ENCODE measurements at places on chromosomes 6 and 20.

DNA sequence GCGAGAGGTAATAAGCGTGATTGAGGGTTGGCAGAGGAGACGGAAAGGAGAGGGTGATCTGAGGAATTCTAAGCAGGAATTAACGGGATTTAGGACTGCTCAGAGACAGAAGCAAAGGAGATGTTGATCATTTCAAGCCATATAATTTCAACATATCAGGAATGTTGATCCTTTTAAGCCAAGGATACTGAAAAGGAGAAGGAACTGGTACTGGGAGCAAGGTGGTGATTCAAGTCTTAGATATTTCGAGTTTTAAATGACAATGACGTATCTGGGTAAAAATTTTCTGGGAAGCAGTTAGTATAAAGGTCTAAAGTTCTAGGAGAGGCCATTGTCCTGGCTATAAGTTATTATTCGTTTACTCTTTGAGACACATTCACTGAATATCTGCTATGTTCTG lies 91.3 kb upstream of the OGFRL1 start:
- DNase-seq, result no peak

GRCh38 chr6:31285486-31285885 lies 13.6 kb upstream of the HLA-C start:
- no peak for DNase-seq

GRCh38 chr20:43752561-43753301 lies 25.9 kb upstream of the GTSF1L start:
- DNase-seq, result no peak

GRCh38 chr20:8394308-8394945 lies 262.4 kb downstream of the PLCB1 start:
- no peak for DNase-seq

DNA sequence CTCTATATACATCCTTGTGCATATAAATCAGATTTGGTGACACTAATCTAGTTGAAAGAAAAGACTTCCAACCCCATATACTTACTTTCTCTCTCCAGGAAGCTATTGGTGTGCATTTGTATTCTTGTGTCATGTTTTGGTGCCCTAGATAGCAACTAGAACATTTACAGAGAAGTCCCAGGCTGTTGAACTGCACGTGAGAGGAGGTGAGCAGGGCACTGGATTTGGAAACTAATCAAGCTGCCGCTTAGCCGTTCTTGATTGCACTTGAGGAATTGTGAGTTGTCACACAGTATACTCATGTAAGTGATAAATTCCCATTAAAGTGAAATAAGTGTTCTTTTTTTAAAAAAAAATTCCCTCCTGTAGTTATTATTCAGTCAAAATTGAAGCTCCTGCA lies 7.6 kb downstream of the WRNIP1 start:
- no peak for DNase-seq

GRCh38 chr20:40782043-40782368 lies 93.0 kb upstream of the MAFB start:
- no peak for DNase-seq

- DNase-seq, result no peak
Observed at GRCh38 chr6:116497113-116497676, 14.2 kb upstream of the CALHM5 start.

GRCh38 chr20:53517146-53517545 lies 76.5 kb downstream of the ZNF217 start:
- DNase-seq, result no peak

- DNase-seq, result no peak
Observed at GRCh38 chr6:151307501-151307900, 67.7 kb downstream of the AKAP12 start.

GRCh38 chr6:79064635-79065034 lies 13.4 kb downstream of the PHIP start:
- DNase-seq, result no peak

- no peak for DNase-seq
Observed at GRCh38 chr6:146361128-146361924, 182.3 kb upstream of the RAB32 start.

- DNase-seq, result no peak
Observed at GRCh38 chr6:74289884-74290283, 593.9 kb downstream of the CD109 start.

DNA sequence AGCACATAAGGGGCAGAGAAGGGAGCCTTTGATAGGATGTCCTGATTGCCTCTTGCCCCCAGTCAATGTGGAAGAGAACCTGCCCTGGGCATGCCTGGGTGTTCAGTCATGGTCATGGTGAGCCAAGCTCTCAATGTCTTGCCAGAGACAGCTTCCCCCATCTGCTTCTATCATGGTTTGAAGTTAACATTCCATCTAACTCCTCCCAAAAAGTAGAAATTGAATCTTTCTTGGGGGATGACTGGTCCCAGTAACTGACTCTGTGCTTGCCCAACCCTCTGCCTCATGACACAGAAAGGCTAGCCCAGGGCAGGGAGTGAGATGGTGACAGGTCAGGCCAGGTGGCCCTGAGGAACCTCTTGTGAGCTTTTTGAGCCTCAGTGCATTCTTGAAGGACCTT lies 60.1 kb downstream of the ADTRP start:
- no peak for DNase-seq

DNA sequence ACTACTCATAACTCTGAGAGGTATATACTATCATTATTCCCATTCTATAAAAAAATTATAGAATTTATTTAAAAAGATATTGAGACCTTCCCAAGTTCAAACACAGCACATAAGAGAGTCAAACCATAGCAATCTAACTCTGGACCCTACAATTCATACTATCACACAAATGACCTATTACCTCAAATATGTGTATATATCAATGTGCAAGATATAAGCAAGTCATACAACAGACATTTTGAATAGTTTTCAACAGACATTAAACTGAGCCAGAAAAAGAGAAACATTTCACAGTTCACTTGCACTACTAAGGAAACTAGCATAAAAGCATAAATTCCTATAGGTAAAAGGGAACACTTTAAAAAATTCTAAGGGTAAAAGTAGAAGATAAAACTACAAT lies 11.7 kb downstream of the PHIP start:
- no peak for DNase-seq

- no peak for DNase-seq
Observed at GRCh38 chr20:39903806-39904465, 785.1 kb downstream of the MAFB start.

DNA sequence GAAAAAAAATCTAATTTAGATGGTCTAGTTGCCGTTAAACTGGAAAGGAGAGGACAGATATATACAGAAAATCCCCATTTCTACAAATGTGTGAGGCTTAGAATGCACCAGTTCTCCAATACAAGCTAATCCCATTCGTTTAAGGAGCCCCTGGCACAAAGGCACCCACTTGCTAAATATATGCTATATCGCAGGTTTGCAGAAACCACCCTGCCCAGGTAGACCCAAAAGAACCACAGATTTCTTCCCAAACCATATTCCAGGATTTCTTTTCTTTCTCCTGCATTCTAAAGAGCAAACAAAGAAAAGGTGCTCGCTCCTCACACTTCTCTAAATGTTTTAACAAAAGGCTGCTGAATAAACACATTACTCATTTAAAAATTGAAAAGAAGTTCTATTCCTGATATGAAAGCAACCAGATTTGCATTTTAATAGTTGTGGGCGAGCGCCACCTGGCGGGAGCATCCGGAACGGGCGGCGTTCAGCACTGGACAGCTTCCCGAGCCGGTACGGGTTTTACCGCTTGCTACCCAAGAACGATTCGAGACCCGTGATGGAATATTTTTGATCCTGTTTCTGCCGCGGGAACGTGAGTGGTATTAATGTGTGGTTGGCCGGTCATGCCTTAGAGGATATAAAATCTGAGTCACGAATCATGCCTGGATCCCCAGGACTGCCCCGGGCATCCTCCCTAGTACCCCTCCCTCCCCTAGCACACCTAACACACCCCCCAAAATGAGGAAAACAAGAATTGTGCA lies 2.1 kb downstream of the PTPRT start:
- peak; percentile 31 for DNase-seq

GRCh38 chr20:8291873-8292272 lies 159.8 kb downstream of the PLCB1 start:
- DNase-seq, result no peak

DNA sequence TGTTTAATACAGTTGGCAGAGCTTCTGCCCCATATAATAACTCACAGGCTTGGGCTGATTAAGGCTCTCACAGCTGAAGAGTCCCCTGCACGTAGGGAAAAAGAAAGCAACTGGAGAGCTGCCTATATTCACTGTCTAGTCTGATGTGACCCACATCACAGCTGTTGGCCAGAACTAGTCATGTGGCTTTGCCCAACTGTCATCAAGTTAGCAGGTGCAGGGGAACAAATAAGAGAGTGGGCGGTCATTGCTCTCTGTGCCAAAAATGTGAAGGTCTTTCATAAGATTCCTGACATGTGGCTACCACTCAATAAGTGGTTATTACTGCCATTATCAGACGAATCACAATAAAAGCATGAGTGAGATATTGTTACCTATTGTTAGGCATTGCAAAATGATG lies 665.2 kb downstream of the DOK5 start:
- DNase-seq, result no peak

All from CD4-positive, alpha-beta T cell treated with Interleukin-6 for 4 hours (primary cell).